Neural crest cell (in vitro differentiated cells): ENCODE measurements at places on chromosomes 16 and 17. TPM values are rescaled to one million over a fixed set of nuclear protein-coding genes. Genes with fewer than 3 reads are reported as not detected.

DNA sequence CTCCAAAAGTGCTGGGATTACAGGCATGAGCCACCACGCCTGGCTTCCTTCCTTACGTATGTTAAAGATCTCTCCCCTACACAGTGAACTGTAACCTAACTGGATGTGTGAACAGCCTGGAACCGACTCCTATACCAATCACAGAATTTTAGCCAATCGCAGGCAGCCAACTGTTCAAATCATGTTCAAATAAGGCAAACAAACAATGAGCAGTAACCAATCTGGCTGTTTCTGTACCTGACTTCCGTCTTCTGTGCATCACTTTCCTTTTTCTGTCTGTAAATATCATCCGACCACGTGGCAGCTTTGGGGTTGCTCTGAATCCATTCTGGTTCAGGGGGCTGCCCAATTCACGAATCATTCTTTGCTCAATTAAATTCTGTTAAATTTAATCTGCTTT is 27.5 kb downstream of the TEKT5 start:
- DNase-seq, result no peak

DNA sequence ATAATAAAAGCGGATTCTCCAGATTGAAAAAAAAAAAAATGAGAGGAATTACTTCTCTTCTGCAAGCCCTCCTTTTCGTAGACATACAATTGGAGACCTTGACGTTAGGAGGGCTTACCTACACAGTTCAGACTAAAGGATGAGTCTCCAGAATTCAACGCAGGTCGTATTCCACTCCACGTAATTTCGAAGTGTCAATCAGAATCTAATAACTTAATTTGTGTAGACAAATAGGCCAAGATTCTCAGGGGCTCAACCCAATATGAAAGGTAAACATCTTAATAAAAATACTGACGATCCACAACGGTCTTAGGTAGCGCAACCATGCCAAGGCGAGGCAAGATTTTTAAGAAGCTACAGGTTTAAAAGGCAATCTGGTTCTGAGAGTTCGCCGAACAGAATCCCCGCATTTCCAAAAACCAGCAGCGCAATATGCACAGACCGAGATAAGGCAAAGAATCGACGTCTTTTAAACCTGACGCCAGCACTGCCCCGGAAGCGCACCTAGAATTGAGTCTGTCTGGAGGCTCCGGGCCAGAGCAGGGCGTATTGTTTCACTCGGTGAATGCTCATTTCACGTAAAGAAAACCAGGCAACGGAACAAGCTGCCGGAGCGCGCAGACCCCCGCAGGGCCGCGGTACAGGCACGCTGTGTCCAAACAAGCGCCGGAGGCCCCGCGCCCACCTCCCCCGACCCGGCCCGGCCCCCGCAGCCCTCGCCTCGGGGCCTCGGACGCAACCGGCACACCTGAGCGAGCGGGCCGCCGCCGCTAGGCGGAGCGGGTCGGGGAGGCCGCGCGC is 623 bp downstream of the MBTPS1 start:
- DNase-seq, result no peak

GRCh38 chr16:75653922-75654321 is 6.3 kb downstream of the TERF2IP start:
- DNase-seq, result no peak

Gene DRG2
- 40.3 and 41.5 TPM in 2 replicates for total RNA-seq

Gene IRX3
- total RNA-seq, result 28.9 and 33.0 TPM in 2 replicates

Gene PRSS53
- 3.7 and 4.4 TPM in 2 replicates for total RNA-seq
